ENCODE measurements at places on chromosomes 4 and X.

DNA sequence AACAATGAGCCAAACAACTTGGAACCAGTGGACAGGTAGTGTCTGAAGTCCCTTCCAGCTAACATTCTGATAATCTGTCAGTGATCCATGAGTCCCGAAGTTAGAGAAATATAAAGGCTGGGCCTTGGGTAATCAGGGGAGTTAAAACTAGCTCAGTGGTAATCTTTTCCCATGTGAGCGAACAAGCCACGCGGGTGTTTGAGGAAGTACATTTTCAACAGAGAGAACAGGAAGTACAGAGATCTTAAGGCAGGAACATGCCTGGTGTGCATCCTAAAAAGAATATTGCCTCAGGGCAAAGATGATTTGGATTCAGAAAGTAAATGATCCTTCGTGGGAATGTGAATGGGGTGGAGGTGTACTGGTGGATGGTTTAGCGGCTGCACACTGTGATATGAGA lies 42.9 kb downstream of the FNIP2 start:
- DNase-seq: no peak

DNA sequence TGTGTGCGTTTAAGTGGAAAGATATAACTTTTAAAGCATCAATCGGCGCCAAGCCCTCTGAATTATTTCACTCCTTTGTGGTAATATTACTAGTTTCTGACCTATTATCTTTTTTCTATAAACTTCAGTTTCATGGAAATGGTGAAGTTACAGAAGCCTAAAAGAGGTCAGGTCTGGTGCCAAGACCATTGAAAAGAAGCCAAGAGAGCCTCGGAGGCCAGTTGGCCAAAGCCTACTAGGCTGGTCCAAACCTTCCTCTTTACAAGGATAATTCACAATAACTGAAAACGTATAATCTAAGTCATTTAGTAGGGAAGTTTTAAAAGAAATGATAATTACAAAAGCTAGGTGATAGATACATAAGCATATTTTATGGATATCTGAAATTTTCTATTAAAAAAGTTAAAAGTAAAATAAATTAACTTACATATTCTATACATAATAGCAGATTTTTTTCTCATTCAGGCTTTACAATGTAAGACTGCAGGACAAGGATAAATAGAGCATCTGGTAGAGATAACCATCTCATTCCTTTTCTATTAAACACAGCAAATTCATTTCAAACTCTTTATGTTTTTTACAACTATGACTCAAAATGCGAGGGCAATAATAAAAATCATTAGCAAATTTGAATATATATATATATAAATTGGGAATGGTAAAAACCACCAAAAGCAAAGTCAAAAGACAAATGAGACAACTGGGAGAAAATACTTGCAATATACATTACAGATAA lies 49.2 kb downstream of the WDFY3 start:
- peak; percentile 5 for DNase-seq

DNA sequence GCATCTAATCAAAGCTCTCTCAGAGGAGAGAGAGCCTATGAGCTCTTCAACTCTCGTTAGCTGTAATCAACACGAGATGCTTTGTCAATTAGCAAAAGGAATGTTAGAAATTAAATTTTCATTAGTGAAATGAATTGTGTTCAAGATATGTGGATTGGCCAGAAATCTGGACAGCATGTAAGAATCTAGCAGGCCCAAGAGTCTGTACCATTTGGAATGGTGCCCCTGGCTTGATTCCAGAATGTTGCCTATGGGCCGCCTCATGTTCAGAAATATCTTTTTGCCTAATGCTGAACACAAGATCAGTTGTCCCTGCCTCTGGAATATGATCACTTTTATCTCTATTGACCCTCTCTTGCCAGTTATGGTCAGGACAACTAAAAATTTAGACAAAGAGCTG lies 88.2 kb downstream of the RBM46 start:
- DNase-seq: no peak

DNA sequence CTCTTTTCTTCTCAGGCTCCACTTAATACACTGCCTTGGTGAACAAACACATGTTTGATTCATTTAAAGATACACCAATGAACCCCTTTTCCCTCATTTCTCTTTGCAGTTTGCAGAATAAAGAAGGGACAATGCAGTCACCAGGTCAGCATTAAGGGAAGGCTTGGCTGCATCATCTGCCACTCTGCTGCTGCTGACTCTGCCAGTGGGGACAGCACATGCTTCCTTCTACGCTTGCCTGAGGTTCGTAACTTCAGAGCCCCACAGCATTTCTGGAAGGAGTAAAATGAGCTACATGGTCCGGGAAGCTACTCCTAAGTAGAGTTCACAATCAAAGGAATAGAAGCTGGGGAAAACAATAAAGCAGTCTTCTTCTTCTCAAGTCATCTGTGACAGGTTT lies 178.9 kb upstream of the GATB start:
- peak; percentile 5 for DNase-seq

GRCh38 chr4:69760455-69760854 lies at the start of gene SULT1B1:
SULT1B1 (minus strand) TSS chr4:69760620; CDS start chr4:69755217, 5,403 bp downstream.
- no peak for DNase-seq

DNA sequence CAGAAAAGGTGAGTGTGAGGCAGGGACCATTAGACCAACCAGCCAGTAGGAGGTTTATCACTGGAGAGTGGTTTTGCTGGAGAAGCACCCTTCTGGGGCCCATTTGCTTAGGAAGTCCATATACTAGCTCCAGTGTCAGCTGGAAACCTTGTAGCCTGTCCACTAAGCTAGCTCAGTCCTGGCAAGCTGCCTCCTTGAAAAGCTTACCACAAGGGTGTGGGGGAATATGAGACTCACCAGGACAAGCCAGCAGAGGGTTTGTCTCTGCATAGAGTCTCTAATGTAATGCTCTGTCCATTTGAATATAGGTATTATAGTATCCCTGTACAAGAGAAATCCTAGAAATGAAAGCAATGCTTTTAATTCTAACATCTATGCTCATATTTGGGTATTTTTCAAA lies 86.3 kb downstream of the FBXL5 start:
- DNase-seq: no peak

- no peak for DNase-seq
Measured at GRCh38 chr4:128917781-128918180, 108.3 kb downstream of the JADE1 start.

DNA sequence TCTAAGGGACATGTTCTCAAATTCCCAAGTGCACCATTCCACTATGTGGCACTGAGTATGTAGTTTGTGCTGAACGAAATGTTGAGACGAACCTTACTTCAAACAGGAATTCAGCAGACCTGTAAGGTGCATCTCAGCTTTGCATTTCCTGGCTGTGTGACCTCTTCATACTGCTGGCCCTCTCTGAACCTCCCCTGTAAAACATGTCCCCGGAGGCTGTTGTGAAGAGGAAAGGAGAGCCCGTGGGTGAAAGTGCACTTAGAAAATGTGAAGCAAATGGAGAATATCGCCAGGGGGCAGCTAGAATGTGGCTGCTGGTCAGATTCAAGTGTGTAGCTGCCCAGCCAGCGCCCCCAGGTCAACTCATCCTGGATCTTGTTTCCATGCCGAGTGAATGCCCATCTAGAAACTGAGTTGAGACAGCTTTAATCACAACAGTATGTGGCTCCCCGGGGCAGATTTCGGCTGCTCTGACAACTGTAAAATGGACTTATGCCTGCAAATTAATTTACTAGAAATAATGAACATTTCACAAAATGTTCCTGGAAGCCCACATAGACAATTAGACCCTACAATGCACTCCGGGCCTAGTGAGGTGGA lies 263.3 kb downstream of the EVC2 start:
- DNase-seq: no peak

- no peak for DNase-seq
Measured at GRCh38 chr4:6526671-6527091, 48.3 kb upstream of the MAN2B2 start.

- no peak for DNase-seq
Measured at GRCh38 chrX:42495139-42495538, 282.8 kb downstream of the PPP1R2C start.

GRCh38 chrX:72297953-72298730 lies 7.6 kb downstream of the CITED1 start:
- no peak for DNase-seq

DNA sequence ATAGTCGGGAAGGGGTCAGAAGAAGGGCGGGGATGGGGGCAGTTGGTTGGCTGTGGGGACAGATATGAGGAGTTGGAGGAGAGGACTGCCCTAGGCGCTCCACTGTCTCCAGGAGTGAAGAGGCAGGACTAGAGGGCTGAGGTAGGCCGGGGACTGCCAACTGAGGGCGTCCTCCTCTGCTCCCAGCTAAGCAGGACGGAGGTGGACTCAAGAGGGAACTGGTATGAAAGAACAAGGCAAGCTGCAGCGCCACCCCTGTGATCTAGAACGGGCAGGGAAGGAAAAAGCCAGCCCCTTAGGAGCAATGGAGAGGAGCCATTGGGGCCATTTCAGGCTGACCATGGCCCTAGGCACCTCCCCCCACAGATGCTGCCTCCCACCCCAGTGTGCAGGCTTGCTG lies 14.0 kb downstream of the BEND2 start:
- no peak for DNase-seq

DNA sequence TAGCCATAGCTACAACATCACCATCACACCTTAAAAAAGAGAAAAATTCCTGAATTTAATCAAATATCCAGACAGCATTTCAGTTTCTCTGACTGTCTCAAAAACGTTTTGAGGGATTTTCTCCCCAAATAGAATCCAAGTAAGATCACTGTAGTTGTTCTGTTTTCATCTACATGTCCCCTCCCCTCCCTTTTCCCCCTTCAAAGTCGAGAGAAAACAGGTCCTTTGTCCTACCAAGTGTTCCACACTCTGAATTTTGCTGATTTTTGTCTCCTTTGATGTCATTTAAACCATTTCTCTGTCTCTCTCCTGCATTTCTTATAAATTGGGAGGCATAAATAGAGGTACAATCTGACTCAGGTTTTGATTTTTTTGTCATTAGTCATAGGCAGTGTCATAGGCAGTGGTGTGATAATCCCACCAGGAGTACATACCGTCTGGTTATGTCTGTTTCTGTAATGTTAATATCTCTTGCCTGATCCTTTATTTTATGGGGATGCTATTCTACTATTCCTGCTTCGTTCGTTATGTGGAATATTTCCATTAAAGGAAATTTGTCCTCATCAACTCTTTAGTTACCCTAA lies 348.6 kb downstream of the PTTG2 start:
- DNase-seq: no peak

- no peak for DNase-seq
Measured at GRCh38 chr4:58456727-58457384, 1346.7 kb upstream of the IGFBP7 start.

- no peak for DNase-seq
Measured at GRCh38 chr4:3073158-3074077, 920 bp downstream of the HTT-AS start.

GRCh38 chr4:184250795-184251669 lies 33.4 kb upstream of the ENPP6 start:
- no peak for DNase-seq

DNA sequence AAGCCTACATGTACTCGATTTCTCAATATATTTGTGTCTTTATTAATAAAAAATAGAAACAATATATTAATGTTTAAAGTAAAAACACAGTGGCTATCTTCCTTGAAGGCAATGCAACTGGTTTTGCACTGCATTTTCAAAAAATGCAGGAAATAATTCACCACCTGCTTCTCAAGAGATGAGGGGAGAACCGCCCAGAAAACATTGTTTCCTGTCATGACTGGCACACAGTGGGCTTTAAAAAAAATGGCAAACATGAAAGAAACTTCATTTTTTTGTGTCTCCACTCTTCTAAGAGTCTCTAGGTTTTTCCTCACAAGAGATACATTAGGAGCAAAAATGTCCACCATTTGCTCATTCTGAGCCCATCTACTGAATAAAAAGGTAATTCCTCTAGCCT lies 50.8 kb upstream of the C4orf50 start:
- no peak for DNase-seq

DNA sequence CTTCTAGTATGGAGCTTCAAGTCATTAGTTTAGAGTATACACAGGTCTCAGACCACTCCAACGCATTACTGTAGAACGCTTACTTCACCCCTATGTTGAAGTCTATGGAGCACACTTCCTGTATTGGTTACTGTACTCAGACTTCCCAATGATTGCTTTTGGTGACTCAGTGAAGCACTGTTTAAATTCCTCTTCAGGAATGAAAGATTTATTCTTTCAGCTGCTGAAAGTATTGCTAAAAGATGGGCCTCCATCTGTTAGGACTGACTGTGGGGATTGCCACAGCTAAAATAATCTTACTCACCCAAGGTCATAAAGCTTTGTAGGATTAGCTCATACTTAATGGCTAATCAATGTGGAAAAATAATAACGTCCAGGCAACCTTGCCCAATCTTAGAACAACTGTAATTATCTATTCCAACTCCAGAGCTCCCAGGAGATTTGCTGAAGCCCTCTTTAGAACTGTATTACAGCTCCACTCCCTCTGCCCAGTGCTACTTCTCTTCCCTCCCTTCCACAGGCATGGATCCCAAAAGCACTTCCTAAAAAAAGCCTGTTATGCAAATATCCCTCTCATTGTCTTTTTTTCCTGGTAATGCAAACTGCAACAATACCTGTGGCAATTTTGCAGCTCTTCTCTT lies 281.9 kb upstream of the HS3ST1 start:
- no peak for DNase-seq

Data from substantia nigra (tissue), 51 donors.